Mammary epithelial cell (primary cell): ENCODE measurements at places on chromosomes 7 and 10.

DNA sequence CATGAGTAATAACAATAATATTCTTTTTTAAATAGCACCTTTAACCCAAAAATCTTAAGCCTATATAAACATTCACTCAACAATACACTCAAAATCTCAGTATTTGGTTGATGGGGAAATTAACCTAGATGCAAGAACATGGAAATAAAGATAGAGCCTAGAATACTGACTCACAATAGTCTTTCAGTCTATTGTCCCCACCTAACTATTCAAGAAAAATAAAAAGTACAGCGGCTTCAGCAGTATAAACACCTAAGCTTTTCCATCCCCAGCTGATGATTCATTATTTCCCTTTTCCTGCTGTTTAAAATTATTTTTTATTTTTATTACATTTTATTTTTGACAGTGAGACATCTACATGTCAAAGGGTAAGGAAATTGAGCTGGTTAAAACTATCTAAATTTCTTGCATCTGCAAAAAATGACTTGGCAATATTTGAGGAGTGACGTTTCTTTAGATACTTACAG is 201.4 kb downstream of the FZD1 start:
- no peak for DNase-seq

DNA sequence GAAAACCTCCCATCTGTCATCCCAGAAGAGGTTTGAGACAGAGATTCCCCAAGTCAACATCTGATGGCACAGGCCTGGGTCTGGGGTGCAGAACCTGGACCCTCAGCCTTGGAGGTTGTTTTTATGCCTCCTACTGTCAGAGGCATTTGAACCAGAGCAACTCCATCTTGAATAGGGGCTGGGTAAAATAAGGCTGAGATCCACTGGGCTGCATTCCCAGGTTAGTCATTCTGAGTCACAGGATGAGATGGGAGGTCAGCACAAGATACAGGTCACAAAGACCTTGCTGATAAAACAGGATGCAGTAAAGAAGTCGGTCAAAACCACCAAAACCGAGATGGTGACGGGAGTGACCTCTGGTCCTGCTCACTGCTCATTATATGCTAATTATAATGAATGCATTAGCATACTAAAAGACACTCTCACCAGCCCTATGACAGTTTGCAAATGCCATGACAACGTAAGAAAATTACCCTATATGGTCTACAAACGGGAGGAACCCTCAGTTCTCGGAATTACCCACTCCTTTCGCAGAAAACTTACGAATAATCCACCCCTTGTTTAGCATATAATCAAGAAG is 92.0 kb downstream of the ITGA8 start:
- peak; percentile 1 for DNase-seq

DNA sequence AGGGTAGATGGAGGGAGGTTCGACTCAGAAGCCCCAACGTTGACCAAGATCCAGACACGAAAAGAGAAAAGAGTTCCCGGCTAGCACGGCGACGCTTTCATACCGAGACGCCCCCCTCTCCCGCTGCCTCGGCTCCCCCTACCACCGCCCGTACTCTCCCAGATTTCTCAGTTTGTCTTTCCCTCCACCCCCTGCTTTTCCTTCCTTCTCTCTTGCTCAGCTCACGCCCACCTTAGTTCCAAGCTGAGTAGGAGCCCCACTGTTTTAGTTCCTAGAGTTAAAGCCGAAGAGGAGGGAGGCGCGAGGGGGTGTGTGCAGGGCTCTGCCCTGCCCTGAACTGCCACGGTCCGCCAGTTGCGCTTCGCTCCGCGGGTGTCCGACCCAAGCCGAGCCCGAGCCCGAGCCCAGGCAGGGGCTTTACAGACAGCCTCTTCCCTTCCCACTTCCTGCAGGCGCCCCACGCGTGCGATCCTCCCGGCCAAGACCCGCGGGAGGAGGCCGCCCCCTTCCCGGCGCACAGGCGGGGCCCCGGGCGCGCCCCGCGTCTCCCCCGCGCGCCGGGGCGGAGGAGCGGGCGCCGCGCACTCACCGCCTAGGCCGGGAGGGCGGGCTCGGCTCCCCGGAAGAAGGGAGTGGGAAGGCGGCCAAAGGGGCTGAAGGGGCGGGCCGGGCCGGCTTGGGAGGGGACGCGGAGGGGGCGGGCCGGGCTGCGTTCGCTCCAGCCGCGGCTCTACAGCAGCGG is at the start of gene EPHB6:
EPHB6 (plus strand) TSS at position 705 of the 742 bp plus-strand sequence. CDS start 8,152 bp downstream, outside the sequence.
- DNase-seq: peak; percentile 42

DNA sequence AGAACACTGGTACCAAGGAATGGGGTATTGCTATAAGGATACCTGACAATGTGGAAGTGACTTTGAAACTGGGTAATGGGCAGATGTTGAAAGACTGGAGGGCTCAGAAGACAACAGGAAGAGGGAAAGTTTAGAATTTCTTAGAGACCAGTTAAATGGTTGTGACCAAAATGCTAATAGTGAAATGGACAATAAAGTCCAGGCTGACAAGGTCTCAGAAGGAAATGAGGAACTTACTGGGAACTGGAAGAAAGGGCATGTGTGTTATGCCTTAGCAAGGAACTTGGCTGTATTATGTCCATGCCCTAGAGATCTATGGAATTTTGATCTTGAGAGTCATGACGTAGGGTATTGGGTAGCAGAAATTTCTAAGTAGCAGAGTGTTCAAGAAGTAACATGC is 38.0 kb downstream of the FAM149B1 start:
- no peak for DNase-seq

GRCh38 chr10:5563991-5564536 is 39.3 kb downstream of the CALML3 start:
- DNase-seq: peak; percentile 93

DNA sequence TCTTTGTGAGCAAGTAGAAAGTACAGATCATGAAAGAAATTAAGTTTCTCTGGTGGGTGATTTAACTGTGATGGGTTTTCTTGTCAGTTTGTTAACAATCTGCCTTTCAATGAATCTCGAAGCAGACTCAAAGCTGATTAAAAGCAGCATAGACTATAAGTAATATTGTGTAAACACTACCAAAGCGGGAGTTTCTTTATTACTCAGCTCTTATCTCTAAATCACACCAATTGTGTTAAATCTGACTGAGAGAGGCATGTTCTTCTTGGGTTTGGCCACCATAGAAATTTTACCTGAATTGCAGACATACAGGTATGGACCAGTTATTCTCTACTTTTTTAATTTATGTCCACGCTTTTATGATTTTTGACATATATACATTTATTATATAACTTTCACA is 65.2 kb downstream of the DKK1 start:
- no peak for DNase-seq

- DNase-seq: peak; percentile 27
Observed at GRCh38 chr7:150753826-150754603, 16.8 kb downstream of the GIMAP5 start.

DNA sequence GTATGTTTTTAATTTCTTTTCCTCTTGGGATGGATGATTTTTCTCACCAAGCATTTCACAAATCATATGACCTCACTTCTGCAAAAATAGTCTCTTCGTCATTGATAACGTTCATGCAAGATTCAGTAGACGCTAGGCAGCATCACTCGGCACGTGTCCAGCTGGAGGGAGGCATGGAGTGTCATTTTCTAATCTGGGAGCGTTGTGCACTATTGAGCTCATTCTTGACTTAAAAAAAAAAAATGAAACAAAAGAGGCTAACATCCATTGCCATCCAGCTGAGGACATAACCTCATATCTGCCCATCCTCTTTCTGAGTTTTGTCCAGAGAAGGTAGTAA is 56.2 kb downstream of the COL17A1 start:
- DNase-seq: no peak

DNA sequence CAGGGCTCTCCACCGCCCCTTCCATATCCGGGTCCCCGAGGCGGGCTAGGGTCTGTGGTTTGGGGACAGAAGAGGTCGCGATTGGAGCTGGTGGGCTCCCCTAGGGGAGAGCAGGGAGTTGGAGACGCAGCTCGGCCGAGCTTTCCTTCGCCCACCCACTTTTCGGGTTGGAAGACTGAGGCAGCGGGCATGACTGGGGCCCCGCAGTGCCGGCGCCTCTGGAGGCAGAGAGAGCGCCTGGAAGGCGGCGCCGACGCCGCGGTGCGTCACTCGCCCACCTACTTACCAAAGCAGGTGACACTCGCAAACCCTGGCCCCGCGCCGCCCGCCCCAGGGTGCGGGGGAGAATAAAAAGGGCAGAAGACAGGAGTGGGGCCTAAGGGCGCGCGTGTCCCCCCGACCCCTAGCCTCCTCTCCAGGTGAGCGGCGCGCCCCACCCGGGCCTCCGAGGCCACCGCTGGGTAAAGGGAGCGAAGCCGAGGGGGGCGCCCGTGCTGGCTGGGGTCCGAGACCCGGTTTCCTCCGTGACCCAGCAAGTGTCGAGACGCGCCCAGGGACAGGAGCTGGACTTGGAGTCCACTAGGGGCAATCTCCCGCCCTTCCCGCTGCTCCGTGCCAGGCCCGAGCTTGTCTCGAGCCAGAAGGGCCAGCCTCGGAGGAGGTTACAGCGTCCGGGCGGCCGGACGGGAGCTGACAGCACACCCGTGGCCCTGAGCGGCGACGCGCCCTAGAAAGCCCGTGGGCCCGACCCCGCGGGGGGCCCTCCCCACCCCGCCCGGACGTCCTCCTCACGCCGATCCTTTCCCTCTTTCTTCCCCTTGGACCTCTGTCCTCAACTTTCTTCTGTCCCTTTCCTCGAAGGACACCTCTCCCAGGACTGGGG is 34.4 kb upstream of the GRID1 start:
- DNase-seq: peak; percentile 25

DNA sequence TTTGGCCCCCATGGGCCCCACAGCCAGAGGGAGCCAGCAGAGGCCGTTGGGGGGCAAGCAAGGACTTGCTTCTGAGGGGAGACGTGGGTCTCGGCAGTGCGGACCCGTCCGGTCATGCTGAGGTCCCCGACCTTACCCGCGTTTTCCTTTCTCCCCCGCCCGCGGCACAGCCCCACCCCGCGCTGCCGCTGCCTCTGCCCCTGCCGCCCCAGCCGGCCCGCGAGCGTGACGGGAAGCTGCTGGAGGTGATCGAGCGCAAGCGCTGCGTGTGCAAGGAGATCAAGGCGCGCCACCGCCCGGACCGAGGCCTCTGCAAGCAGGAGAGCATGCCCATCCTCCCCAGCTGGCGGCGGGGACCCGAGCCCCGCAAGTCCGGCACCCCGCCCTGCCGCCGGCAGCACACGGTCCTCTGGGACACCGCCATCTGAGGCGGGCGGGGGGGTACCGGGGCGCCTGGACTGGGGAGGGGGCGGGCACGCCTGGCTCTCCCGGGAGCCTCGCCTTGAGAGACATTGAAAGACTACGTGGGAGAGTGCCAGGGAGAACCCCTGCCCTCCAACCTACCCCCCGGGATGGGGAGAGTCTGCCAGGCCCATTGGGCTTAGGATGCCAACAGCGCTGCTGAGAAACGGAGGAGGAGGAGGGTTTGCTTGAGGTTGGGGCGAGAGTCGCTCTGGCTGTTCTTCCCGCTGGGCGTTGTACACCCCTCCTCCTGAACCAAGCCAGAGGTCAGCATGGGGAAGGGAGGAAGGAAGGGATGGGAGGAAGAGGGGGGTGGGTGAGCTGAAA is 9.9 kb downstream of the NYAP1 start:
- no peak for DNase-seq

GRCh38 chr10:20630092-20630643 is 266.9 kb downstream of the NEBL start:
- DNase-seq: peak; percentile 84

- DNase-seq: no peak
Observed at GRCh38 chr7:260441-261281, 29.3 kb upstream of the FOXL3 start.

DNA sequence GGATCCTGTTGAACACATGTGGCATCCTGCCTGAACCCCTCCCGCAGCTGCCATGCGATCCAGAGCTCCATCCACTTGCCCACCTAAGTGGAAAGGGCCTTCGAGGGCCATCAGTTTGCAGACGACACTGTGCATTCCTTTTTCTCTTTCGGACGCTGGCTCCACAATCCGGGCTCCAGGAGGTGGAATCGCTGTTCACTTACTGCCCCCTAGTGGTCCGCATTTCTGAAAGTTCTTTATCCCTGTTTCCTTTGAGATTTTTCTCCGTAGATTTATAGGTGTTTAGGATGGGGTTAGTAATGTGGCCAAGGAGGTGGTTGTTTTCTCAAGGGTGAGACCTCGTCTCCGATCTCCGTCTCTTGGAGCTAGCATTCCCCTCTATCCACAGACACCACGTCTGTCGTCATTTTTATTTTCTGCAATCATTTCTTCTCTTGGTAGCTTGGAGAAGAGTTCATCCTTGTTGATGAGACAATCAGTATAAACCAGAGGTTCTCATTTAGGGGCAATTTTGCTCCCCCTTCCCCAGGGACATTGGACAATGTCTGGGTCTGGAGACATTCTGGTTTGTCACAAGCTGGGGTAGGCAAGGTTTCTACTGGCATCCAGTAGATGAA is 204.6 kb downstream of the ARHGAP21 start:
- DNase-seq: peak; percentile 36

DNA sequence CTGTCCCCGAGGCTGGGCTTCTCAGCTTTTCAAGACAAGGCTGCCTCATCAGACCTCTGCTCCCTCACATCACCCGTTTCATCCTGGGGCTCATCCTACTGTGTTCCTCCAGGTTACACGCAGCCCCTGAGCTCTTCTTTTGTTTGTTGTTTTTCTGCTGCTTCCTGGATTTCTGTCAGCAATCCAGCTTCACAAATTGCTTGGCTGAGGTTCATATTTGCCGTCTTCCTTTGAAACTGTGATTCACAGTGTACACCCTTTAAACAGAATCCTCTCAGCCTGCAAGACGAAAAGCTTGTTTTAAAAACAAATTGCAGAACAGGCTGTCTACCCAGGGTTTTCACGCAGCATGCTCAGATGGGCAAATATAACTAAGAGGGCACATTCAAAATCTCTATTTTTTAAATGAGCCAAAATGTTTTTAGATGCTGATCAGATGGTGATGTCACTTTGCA is 39.1 kb upstream of the PARD3 start:
- peak; percentile 44 for DNase-seq

DNA sequence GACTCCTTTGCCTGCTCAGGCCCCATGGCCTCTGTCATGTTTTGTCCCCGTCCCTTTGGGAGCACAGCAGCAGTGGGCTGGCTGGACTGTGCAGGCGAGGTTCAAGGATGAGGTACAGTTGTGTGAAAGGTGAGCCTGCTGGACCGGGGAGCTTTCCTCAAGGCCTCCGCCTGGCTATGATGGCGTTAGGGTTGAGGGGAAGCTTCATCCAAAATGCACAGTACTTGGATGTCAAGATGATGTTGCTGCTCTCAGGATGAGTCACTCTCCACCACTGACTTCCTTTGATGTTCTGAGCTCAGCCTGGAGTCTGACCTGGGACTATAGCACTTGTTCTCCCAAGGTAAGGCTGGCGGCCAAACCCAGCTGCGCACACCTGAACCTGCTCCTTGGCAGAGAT is 152.7 kb upstream of the SHH start:
- DNase-seq: peak; percentile 27

DNA sequence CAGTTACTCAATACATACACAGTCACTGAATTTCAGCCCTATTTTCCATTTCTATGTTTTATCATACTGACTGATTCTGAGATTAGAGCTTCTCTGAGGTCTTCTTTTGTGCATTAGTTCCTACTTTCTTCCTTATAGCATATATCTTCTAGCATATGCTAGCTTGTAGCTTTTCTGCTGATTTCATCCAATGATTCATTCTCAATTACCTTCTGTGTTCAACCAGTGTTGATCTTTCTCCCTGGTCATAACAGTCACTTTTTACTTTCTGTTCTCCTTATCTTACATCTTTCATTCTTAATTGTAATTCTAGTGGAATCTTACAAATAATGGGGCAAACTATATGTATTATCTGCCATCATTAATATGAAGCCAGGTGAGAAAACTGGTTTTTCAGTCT is 159.5 kb upstream of the HGF start:
- peak; percentile 8 for DNase-seq
